Astrocyte (in vitro differentiated cells and primary cell): ENCODE measurements at places on chromosomes 12 and 14. TPM values are rescaled to one million over a fixed set of nuclear protein-coding genes. Genes with fewer than 3 reads are reported as not detected.

ZNF385A gene
- 23.0 and 24.4 TPM in 2 replicates for total RNA-seq

- DNase-seq, result peak; percentile 13
Observed at GRCh38 chr14:60931218-60931617, 49.7 kb downstream of the TRMT5 start.

GRCh38 chr12:121536899-121537813 is 43.7 kb downstream of the KDM2B start:
- DNase-seq, result peak; percentile 50

DNA sequence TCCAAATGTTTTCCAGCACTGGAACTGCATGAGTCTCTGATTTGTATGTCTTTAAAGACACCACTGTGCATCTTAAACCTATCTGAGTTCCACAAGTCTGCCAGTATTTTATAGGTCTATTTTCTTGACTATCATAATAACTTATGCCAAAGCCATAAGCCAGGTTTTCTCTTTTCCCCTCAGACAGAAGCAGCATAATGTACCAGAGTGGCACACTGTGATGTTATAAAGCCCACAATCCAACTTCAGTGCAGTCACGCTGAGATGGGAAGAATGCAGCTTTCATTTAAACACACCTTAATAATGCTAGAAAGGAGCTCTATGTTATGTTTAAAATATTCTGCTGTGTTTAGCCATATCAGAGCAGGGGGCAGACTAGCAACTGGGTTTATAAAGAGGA is 923.3 kb downstream of the DIO2 start:
- no peak for DNase-seq

DNA sequence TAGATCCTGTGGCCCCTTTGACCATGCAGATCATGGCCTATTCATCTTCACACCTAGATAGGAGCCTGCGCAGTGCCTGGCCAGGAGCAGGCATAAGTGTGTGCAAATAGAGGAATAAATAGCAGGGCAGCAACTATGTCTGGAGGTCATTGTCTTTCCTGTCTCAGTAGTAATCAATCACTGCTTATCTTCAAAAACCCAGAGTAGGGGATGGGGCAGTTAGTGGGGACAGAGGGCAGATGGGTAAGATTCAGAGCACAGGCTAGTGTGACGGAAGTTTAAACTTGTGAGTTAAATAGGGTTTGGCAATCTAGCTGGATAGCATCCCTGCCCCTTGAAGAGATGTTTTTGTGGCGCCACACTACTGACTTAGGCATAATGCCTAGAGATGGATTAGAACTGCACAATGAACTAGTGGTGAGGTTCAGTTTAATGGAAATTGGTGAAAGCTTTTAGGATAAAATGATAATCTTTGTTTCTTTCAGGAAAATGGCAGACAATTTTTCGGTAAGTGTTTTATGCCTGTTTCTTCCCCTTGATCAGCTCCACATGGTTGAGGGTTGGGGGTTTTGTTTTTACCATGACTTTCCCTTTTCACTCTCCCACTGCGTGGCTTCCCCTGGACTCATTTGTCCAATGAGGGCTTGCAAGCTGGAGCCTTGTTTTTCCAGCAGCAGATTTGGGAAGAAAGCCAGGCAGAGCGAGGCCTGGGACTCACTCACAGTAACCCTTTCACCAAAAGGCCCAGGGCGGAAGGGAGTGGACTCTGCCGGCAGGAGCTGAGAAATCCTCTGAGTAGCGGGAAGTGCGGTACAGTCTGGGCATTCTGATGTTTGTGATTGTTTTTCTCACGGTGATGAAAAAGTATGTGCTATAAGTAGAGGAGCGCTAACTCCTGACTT is 8.1 kb downstream of the LGALS3 start:
- peak; percentile 87 for DNase-seq

GZMB gene
- total RNA-seq, result not detected in 2 replicates

- DNase-seq, result peak; percentile 30
Observed at GRCh38 chr12:95516757-95517156, 34.5 kb downstream of the USP44 start.

PTPRB gene
- total RNA-seq, result 2.2 and 2.5 TPM in 2 replicates

DNA sequence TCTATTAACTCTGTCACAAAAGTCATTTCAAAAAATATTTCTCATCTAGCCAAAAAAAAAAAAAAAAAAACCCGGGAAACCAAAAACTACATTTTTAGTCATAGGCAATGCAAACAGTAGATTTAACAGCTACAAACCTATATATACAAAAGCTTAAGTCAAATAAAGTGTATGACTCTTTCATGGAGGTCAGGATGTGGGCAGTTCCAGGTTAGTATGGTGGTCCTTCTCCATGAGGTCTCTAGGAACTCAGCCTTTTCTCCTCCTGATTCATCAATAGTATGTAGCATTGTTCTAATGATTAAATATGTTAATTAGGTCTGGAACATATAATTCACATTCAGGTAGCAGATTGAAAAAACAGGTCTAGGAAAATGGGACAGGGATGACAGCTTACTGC is 586.5 kb downstream of the SLC16A7 start:
- no peak for DNase-seq

CYP27B1 gene
- 1.5 TPM in 2 replicates for total RNA-seq

DNA sequence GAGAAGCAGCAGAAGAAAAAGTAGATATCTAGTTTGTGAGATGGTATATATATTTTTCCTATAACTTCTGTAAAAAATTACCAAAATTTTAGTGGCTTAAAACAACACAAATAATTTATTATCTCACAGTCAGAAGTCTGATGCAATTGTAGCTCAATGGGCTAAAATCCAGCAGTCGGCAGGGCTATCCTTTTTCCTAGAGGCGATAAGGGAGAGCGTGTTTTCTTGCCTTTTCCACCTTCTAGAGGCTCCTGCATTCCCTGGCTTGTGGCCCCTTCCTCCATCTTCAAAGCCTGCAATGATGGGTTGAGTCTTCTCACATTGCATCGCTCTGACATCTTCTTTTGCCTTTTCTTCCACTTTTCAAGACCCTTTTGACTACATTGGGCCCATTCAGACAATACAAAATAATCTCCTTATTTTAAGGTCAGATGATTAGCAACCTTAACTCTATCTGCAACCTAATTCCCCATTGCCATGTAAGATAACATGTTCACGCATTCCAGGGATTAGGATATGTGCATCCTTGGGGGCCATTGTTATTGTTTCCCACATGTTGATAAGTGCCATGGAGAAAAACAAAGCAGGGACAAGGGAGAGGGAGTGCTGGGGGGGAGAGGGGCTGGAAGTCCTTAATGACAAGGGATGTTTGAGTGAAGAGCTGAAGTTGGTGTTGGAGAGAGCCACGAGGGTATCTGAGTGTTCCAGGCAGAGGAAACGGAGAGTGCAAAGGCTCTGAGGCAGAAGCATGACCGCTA is 13.8 kb upstream of the DDX47 start:
- DNase-seq, result no peak

GRCh38 chr12:30757316-30757715 is 2.6 kb upstream of the CAPRIN2 start:
- DNase-seq, result no peak

DNA sequence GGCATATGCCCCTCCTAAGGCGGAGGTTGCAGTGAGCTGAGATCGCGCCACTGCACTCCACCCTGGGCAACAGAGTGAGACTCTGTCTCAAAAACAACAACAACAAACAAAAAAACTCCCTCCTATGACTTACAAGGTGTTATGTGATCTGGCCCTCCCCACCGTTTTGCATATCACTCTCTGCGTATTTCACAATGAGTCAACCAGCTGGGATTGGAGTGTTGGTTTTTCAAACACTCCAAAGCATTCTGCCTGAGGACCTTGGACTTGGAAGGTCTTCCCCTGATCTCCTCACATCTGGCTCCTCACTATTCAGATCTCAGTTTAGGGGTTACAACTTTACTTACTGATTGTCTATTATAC is 14.0 kb downstream of the MANSC1 start:
- DNase-seq, result peak; percentile 78

MSI1 gene
- 16.0 and 16.4 TPM in 2 replicates for total RNA-seq

DNA sequence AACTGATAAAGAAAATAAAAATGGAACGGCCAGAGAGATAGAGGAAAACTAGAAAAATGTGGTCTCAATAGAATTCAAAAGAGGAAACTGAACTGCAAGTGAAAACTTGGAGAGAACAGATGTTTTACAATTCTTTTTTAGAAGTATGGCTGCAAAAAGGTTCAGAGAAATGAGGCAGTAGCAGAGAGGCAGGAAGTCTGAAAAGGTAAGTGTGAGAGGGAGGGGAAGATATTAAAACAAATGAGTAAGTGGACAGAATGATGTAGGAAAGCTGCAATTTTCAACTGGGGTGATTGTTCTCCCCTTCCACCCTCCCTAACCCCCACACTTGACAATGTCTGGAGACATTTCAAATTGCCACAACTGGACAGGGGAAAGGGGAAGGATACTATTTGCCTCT is 12.9 kb downstream of the BTBD7 start:
- DNase-seq, result no peak

DNA sequence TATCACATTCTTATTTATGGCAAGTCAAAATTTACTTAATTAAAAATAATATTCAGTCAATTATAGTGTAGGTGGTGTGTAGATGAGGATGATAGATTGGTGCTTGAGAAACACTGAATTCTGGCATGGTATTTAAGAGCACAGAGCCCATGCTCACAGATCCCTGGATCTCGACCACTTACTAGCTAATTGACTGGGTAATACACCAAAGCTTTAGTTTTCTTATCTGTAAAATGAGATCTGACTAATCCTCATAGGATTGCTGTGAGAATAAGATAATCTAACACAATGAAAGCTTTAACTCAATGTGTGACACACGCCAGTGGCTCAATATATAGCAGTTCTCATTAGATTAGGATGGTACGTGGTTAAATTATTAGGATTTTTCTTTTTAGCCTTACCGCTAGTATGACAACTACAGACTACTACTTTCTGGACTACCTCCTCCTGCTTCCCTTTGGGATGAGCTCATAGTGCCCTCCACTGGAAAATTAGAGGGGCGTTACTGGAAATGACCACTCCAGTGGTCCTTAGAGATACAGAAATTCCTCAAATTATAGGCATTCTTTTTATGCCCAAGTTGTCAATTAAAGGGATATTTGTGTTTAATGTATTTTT is 482.8 kb upstream of the TBX3 start:
- DNase-seq, result peak; percentile 67

DNA sequence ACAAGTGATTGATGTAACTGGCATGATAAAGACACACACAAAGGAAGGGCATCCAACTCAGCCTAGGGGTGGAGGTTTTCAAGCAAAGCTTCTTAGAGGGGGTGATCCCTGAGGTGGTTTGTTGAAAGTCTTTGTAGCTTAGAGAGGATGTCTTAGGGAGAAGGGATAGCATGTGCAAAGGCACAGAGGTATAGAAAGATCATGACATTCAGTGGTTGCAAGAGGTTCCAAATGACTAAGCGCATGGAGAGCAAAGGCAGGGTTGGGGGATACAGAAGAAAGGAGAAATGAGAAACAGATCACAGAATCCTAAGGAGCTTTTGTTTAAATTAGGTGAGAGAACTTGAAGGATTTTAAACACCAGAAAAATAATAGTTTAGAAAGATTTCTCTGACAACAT is 5.2 kb upstream of the CCT2 start:
- DNase-seq, result no peak

DNA sequence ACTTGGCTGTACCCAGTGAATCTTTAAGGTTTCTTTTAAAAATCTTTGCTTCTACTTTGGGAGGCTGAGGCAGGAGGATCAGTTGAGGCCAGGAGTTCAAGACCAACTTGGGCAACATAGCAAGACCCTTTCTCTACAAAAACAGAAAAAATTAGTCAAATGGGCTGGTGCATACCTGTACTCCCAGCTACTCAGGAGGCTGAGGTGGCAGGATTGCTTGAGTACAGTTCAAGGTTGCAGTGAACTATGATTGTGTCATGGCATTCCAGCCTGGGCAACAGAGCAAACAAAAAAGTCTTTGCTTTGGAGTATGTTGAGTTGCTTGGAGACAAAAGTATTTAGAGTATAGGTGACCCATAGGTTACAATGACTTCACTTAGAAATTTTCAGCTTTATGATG is 6.2 kb upstream of the DDX55 start:
- DNase-seq, result no peak

DNA sequence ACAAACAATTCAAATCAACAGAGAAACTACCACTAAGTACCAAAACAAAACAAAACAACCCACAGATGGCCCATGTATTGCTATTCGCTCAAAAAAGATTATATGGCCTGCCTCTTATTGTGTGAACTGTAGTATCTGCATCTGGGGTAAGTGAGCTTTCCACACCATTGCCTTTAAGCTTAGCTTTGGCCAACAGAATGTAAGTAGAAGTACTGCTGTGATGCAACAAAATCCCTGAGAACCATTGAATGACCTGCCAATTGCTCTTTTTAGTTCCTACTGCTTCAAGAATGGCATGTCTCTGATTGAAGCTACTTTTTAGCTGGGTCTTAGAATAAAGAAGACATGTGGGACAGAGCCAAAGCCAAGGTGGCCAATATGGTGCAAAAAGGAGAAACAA is 32.5 kb downstream of the PPFIA2 start:
- DNase-seq, result no peak

ADGRD1 gene
- total RNA-seq, result 3.0 and 3.9 TPM in 2 replicates

DNA sequence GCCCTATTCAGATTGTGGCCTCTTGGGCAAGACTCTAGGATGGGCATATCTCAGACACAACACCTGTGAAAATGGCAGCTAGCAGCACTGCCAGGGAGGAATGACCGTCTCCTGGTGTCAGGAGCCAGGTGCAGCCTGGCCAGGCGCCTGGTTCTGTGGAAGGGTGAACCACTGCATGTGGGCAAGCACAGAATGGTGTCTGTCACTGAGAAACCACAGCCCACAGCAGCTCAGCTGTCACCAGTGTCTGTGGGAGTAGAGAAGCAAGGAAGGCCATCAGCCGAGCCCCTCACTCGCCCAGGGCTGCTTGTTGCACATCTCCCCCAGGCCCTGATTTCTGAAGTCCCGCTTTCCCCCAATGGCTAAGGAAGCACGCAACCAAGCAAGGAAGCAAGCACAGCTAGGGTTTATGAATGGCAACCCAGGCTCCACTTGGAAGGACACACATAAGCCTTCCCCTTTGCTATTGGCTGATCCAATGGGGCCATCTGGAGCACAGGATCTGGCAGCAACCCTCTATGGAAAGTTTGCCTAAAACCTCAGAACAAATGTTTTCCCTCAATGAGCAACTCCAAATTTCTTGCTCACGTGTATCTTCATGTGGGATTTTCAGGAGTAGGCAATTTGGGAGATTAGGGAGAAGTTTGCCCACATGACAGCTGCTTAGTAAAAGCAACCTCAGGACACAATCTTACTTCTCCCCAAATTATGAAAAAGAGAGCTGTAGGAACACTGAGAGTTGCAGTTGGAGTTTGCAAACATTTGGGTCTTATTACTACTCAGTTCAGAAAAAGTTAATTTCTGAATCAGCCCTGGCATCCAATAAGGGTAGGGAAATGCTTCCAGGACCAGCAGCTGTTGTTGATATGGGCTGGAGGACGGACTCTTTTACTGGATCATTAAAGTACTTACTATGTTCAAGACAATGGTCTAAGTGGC is 44.7 kb downstream of the GPHB5 start:
- DNase-seq, result no peak
